ENCODE measurements at places on chromosomes 4 and X. TPM values are rescaled to one million over a fixed set of nuclear protein-coding genes. Genes with fewer than 3 reads are reported as not detected.

DNA sequence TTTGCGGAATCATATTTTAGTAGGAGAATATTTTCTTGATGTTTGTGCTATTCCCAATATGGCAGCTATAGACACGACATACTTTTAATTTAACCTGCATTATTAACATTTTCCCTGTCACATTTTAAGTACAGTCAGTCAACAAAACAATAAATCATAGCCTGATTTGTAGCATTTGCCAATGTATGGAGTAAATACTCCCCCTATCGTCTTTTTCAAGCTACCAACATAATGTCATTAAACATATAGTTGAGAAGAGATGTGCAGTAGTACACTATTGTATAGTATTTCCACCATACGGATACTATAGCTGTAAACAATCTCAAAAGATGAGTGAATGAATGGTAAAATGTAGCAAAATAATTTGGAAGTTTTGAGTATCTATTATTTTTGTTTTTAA, 303.7 kb upstream of the MAGEB2 start:
- DNase-seq: no peak
- H3K27me3 ChIP-seq: no peaks in the 10 kb centered on the region
- H3K27ac ChIP-seq: no peak overlapping the region
- H3K36me3 ChIP-seq: no peaks in the 10 kb centered on the region
- H3K4me1 ChIP-seq: no peaks in the 10 kb centered on the region

- H3K4me1 ChIP-seq: peaks cover under 1% of the 10 kb centered on the region
- no peak overlapping the region for H3K27ac ChIP-seq
- peaks cover 3% of the 10 kb centered on the region for H3K36me3 ChIP-seq
- no peak for DNase-seq
- no peak overlapping the region for H3K4me3 ChIP-seq
Measured at GRCh38 chr4:48205107-48205506, 64.5 kb downstream of the TEC start.

DNA sequence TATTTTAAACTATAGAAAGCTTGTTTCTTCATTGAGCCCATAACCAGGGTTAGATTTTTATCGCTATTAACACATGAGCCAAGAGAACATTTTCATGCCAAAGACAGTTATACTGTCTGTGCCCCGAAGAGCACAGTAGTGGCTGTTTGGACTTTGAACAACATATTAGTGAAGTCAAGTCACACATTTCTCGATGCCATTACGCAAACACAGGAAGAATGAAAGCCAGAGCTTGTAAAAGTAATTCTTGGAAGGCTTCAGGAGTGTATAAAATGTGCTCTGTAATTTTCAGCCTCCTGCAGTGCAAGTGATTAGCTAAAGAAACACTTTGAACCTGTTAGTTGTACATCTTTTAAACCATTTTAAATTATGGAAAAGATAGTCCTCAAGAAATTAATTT, 590.7 kb upstream of the PITX2 start:
- no peaks in the 10 kb centered on the region for H3K4me1 ChIP-seq
- no peak for DNase-seq
- H3K27me3 ChIP-seq: no peaks in the 10 kb centered on the region
- no peak overlapping the region for H3K4me3 ChIP-seq
- H3K27ac ChIP-seq: no peak overlapping the region
- H3K36me3 ChIP-seq: no peaks in the 10 kb centered on the region

GRCh38 chrX:10239611-10240064, 82.9 kb downstream of the CLCN4 start:
- H3K27me3 ChIP-seq: no peaks in the 10 kb centered on the region
- H3K27ac ChIP-seq: no peak overlapping the region
- no peak for DNase-seq
- H3K4me1 ChIP-seq: no peaks in the 10 kb centered on the region

DNA sequence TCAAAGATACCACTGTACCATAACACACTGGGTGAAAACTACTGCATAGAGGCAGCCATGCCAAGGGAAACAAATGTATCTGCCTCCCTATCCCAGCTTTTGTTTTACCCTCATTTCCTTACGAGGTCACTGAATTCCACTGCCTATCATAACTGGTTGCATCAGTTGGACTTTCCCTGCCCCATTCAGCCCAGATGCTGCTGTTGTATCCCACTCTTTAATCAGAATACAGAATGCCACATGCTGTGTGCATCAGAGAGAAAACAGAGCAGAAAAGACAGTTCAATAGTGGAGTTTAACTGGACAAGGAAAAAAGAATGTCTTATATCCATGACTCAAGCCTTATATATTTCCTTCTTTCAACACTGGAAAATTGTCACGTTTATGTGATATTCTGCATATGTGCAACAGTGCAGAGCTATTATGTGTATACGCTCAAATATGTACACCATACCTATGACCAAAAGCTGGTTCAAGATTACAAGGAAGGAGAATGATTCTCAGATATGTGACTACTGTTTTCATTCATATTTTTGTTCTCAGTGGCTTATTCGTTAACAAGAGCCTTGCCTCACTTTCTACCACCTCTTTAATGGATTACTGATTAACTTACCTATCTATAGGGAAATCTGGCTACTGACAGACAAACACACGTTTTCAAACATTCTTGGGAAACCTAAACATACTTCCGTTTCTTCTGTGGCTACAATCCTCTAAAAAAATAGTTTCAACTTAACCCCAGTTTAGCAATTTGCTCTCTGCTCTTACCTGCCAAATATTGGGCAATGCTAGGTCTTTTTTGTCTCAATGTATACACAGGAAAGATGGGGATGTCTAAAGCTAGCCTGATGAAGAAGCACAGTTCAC, 378.9 kb downstream of the SMARCA1 start:
- no peak for DNase-seq
- no peak overlapping the region for H3K27ac ChIP-seq
- no peaks in the 10 kb centered on the region for H3K27me3 ChIP-seq
- no peak overlapping the region for H3K4me3 ChIP-seq
- H3K4me1 ChIP-seq: no peaks in the 10 kb centered on the region
- H3K36me3 ChIP-seq: no peaks in the 10 kb centered on the region

DNA sequence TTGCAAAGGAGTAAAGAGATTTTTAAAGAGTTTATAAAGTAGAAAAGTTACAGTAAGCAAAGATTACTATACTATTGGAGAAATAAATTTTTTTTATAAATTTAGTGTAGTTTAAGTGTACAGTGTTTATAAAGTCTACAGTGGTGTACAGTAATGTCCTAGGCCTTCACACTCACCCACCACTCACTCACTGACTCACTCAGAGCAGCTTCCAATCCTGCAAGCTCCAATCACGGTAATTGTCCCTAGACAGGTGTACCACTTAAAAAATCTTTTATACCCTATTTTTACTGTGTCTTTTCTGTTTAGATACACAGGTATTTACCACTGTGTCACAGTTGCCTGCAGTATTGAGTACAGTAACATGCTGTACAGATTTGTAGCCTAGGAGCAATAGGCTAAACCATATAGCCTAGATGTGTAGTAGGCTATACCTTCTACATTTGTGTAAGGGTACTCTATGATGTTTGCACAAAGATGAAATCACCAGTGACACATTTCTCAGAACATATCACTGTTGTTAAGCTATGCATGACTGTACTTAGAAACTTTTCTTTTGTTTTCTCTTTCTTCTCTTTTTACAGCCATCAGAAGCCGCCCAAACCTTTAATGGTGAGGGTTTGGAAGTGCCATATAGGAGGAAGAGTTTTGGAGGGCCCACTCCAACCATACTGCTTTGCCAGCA, 11.8 kb upstream of the SH3RF1 start:
- H3K27ac ChIP-seq: no peak overlapping the region
- H3K4me1 ChIP-seq: no peaks in the 10 kb centered on the region
- no peak for DNase-seq
- no peaks in the 10 kb centered on the region for H3K36me3 ChIP-seq

DNA sequence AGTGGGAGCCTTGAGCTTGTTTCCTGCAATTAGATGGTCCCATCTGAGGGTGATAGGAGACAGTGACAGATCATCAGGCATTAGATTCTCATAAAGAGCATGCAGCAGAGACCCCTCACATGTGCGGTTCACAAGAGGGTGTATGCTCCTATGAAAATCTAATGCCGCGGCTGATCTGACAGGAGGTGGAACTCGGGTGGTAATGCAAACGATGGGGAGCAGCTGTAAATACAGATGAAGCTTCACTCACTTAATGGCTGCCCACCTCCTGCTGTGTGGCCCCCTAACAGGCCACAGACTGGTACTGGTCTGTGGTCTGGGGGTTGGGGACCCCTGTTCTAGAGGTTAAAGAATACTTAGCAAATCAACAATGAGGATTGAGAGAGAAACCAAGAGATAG, 201.5 kb upstream of the PITX2 start:
- no peaks in the 10 kb centered on the region for H3K36me3 ChIP-seq
- DNase-seq: no peak
- H3K27me3 ChIP-seq: no peaks in the 10 kb centered on the region
- no peak overlapping the region for H3K27ac ChIP-seq

DNA sequence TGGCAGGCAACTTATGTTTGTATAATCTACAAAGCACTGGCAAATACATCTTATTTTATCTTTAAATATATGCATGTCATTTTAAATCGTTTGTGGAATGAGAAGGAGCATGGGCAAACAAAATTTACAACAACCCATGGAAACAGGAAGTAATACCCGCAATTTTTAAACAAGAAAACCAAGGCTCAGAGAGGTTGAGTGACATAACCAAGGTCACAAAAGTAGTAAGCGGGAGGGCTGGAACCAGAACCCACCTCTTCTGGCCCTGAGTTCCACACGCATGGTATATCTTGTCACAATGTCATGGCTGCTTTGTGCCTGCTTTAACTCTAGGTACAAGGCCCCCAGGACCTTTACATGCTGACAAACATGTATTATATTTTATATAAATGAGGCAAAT, 52.9 kb downstream of the SLC7A11 start:
- no peak overlapping the region for H3K4me3 ChIP-seq
- no peak for DNase-seq
- no peaks in the 10 kb centered on the region for H3K36me3 ChIP-seq
- no peaks in the 10 kb centered on the region for H3K4me1 ChIP-seq

The C4orf36 gene
- total RNA-seq: not detected

The C4orf51 gene
- not detected for total RNA-seq
